Fibroblast of the aortic adventitia (primary cell): ENCODE measurements at places on chromosomes 3 and 15. TPM values are rescaled to one million over a fixed set of nuclear protein-coding genes. Genes with fewer than 3 reads are reported as not detected.

The STX19 gene
- total RNA-seq: not detected in 2 replicates

DNA sequence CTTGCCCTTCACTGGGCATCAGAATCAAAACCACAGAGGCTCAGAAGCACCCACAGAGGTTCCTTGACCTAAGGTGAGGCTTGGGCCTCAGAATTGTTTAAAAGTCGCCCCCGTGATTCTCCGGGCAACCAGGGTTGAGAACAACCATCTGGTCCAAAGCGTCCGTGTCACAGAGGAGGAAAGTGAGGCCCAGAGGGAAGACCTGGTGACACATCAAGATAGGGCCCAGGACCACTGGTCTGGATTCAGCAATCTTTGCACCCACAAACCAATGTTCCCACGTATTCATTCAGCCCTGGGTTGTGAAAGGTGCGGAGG lies 272.6 kb downstream of the UACA start:
- DNase-seq: no peak

DNA sequence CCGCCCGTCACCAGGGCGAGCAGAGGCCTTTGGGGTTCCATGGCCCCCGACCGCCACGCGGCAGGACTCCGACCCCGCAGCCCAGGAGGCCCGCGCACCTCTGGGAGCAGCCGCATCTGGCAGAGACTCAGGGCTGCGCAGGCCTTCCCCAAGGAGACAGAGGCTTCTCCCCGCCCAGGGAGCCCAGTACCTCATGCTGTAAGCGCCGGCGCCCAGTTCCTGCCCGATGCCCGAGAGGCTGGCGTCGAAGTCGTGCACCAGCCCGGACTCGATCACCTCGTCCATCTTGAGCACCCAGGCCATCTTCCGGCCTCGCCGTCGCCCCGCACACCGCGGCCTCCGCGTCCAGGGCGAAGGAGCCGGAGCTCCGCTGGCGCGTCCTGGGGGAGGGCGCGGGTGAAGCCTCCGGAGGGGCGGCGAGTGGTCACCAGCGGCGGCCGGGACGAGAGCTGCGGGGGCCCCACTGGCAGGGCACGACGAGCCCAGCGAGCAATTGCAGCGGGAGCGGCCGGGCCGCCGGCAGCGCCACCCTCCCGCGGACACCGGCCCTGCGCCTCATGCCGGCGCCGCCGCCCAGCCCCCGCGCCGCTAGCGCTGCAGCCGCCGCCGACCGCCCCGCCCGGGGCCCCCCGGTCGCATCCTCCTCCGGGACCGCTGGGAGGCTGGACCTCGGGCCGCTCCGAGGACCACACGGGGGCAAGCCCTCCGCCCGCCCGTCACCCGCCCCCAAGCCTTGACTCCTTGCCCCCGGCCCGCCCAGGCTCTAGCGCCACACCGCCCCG lies 468 bp downstream of the UBP1 start:
- peak; percentile 33 for DNase-seq

GRCh38 chr3:131192701-131193100 lies 166.0 kb downstream of the NEK11 start:
- DNase-seq: no peak

DNA sequence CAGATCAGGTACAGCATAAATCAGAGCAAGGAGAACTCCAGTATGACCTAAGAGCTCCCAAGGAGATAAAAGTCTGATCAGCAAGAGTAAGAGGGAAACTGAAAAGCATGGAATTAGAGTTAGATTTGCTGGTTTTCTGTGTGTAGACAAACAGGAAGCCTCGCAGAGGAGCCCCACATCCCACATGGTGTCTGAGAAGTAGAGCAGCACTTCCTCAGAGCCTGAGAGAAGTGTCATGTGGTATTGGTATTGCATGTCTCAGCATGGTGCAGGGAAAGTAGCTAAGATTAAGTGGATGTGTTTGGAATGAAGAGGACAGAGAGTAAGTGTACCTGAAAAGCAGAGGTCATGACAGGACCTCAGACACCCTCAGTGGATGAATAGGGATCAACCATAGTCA lies 175.4 kb upstream of the GBE1 start:
- no peak for DNase-seq

GRCh38 chr3:63963496-63963895 lies 51.3 kb upstream of the SCAANT1 start:
- DNase-seq: no peak

DNA sequence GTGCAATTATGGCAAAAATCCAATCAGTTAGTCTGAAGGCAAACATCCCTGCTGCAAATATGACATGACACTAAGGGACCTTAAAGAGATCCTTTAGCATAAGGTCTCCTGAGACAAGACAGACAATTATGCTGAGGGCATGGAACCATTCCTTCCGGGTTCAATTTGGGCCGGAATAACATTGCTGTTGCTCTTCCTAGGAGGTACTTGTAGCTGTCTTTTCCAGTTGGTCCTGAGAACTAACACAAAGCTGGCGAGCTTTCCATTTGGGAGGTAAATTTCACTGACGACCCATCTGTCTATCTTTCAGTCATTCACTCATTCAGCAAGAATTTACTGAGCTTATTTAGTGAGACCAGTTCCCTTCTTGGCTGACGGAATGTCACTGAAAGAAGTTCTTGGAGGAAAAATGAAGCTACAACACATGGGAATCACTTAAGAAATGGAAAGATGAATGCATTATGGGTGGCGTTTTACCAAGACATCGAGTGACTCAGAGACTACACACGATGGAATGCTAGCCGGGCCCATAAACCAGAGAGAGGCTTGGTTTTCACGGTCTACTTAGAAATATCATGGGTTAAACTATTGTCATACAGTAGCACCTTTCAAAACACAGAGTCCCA lies 215.5 kb downstream of the PDZRN3 start:
- DNase-seq: peak; percentile 87

GRCh38 chr3:51986010-51986947 lies 2.9 kb downstream of the ACY1 start:
- DNase-seq: no peak

DNA sequence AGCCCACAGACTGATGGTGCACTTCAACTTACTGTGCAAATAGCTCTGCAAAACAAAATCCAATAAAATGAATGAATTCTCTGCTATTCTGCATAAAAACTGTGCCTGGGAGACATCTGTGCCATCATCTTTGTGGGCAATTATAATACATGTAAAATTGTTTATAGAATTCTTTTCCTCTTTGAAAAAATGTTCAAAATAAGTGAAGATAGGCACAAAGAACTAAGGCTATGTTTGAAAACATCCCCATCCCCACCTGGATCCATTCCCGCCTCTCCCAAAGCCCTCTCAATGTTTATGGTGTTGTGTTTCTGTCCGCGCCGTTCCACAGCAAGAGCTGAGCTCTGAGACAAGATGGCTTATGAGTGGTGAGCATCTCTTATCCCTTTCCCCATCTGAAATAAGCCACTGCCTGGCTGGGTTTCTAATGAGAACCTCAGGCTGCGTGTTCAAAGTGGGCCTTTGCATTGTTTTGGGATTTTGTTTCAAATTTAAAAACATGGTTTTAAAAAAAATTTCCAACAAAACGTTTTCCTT lies 22.4 kb upstream of the SNRPA1 start:
- DNase-seq: no peak

- no peak for DNase-seq
Observed at GRCh38 chr15:27172821-27173220, 201.8 kb downstream of the GABRG3 start.
